Osteoblast (primary cell): ENCODE measurements at places on chromosomes 4 and X.

- no peak for DNase-seq
- H3K27ac ChIP-seq, result no peak overlapping the region
- no peaks in the 10 kb centered on the region for H3K27me3 ChIP-seq
- no peaks in the 10 kb centered on the region for H3K4me1 ChIP-seq
- no peak overlapping the region for H3K4me3 ChIP-seq
Observed at GRCh38 chr4:157389741-157390140, 169.2 kb downstream of the GRIA2 start.

DNA sequence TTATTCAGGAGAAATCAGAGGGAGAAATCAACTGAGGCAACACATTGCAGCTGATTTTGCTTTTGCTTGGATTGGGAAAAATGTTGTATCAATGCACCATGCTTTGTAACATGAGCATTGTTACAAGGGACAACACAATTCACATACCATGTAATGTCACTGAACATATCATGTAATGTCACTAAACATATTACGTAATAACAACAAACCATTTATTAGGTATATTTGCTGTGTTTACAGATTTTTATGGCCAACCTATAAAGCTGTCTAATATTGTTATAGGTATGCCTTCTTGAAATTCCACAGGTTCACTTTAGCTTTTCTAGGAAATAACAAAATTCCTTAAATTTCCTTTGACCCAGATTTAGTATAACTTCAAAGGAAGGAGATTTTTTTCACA is 5.0 kb upstream of the HERC3 start:
- no peaks in the 10 kb centered on the region for H3K36me3 ChIP-seq
- no peak overlapping the region for H3K27ac ChIP-seq
- DNase-seq, result no peak
- no peaks in the 10 kb centered on the region for H3K27me3 ChIP-seq
- H3K4me3 ChIP-seq, result no peak overlapping the region

DNA sequence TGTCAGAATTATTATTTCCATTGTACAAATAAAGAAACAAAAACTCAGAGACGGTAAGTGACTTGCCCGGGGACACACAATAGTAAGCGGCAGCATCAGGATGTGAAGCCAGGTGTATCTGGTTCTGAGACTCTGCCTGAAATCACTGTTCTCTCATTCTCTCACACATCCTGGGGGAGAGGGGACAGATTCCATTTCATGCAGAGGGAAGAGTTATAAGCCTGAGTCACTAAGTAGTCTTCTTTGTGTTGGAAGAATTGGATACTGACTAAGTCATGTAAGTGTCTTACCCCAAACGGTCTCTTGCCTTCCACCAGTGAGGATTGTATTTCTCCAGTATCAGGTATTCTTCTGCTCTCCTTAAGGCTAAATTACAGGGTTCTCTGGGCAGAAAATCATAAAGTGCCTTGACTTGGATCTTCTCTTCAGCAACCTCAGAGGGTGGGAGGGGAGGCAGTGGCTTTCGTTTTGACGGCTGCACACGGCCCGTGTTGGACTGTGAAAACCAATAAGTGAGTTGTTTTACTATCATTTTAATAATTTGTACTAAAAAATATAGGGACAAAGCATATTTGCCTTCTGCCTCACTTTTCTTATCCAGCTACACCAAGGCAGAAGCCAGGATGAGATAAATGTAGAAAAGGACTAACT is 21.9 kb downstream of the TXK start:
- H3K27ac ChIP-seq, result no peak overlapping the region
- peak; percentile 43 for DNase-seq
- peak overlapping the region; percentile 25 for H3K4me3 ChIP-seq
- H3K36me3 ChIP-seq, result no peaks in the 10 kb centered on the region
- peaks cover 7% of the 10 kb centered on the region for H3K4me1 ChIP-seq

- no peak for DNase-seq
- no peak overlapping the region for H3K4me3 ChIP-seq
- peaks cover 6% of the 10 kb centered on the region for H3K4me1 ChIP-seq
- H3K36me3 ChIP-seq, result no peaks in the 10 kb centered on the region
- H3K27ac ChIP-seq, result no peak overlapping the region
Observed at GRCh38 chrX:19761554-19762295, 125.7 kb downstream of the SH3KBP1 start.

DNA sequence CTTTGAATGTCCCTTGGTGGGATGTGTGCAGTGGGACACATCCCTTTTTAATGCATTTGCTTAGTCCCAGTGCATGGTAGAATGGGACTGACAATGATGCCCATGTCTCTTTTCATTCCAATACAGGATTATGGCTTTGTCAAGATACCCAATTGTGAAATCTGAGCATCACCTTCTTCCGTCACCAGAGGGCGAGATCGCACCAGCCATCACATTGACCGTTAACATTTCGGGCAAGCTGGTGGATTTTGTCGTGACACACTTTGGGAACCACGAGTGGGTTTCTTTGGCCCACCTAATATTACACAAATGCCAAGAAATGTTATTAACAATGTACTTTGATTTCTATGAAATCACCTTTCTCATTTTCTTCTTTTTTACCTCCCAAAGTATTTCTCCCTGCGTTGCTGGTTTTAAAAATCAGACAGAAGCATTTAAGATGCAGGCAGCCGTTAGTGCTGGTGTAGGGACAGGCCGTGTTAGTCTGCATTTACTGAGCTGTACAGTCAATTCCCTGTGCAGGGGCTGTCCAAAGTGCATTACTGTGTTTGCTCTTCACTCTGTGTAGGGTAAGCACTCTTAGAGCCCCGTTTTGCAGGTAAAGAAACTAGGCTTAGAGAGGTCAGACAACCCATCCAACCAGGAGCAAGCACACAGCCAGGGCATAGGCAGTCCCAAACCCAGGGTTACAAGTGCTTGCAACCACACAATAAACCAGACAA is 46.5 kb downstream of the CWH43 start:
- no peaks in the 10 kb centered on the region for H3K36me3 ChIP-seq
- no peak overlapping the region for H3K27ac ChIP-seq
- H3K4me3 ChIP-seq, result no peak overlapping the region
- no peaks in the 10 kb centered on the region for H3K27me3 ChIP-seq
- DNase-seq, result peak; percentile 13
